ENCODE measurements at places on chromosomes 5 and 9. TPM values are rescaled to one million over a fixed set of nuclear protein-coding genes. Genes with fewer than 3 reads are reported as not detected.

ZNF366 gene
- total RNA-seq, result 0.09 TPM

DNA sequence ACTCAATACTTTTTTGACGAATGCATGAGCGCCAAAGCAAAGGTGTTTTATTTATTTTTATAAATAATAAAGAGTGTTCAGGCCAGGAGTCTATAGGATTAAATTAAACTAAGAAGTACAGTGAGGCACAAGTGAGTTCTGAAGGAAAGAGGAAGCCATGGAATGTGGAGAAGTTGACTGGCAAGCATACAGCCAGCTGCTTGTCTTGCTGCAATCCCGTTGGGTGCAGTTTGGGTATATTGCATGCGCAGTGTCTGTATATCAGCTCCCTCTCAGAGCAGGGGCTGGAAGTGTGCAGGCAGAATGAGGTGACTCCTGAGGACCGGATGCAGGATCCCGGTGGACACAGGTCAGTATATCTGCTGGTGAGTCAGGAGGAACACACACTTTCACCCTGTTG lies 315.6 kb downstream of the ZSWIM6 start:
- ATAC-seq, result no peak

- no peak for ATAC-seq
These were observed 7.5 kb downstream of the TDRD7 start for GRCh38 chr9:97419309-97419867.

DNA sequence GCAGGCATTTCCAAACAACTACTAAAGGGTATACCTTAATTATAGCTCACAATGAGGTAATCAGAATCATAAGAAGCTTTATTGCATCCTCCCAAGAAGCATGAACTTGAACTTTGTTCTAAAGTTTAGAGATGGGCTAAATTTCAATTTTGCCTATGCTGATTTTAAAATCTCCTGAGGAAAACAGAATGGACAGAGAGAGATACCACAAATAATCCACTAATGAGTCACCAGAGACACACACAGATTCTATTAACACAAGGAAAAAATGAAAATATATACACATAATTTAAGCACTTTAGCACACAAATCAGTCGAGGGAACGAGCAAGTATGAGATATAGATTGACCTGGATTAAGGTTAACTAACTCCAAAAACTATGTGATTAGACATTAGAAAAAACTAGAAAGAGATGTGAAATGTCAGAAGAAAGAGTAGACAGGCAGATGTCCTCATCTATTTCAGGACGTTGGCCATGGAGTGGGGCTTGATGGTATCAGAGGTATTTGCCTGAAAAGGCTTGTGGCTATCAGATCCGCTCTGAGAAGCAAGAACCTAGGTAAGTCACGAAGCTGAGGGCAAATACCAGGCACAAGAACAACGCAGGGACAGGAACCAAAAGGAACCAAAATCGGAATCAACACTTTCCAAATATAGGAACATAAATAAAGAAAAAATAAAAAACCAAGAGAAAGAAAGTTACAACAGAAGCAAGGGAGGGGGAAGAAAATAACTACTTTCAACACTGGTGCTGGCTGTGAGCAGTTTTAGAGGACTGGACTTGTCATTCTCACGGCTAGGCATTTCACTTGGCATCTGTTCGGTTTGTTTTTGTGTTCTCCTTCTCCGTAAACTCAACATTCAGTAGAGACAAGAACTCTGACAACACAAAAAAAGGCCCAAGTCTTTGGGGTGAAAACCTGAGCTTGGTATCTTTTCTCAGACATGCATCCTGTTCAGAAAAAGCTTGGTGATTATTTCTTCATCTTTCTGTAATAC lies 294.6 kb upstream of the PUM3 start:
- ATAC-seq, result no peak

GRCh38 chr5:166340039-166340438 lies 1951.4 kb upstream of the WWC1 start:
- no peak for ATAC-seq
